Activated naive CD8-positive, alpha-beta T cell treated with anti-CD3 and anti-CD28 coated beads for 36 hours (primary cell): ENCODE measurements at places on chromosomes 4 and X. TPM values are rescaled to one million over a fixed set of nuclear protein-coding genes. Genes with fewer than 3 reads are reported as not detected.

- H3K4me3 ChIP-seq = peak overlapping the region; percentile 74
- no peak for DNase-seq
- peaks cover 13% of the 10 kb centered on the region for H3K36me3 ChIP-seq
- H3K27ac ChIP-seq = peak overlapping the region; percentile 97
Observed at GRCh38 chr4:40306976-40307375, 28.2 kb upstream of the CHRNA9 start.

DNA sequence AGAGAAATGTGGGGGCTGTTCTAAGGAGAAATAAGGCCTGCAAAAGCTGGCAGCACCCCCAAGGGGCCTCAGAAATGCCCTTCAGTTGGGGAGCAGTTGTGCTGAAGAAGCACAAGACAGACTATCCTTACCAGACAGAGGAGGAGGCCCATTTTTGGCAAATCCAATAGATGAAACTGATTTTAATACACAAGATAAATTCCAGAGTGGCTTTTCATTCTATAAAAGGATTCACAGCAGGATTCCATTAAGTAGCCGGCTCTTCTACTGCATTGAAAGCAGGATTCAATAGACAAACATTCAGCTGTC, 8.1 kb downstream of the SEPTIN6 start:
- no peak for DNase-seq
- peaks cover 45% of the 10 kb centered on the region for H3K36me3 ChIP-seq
- H3K27ac ChIP-seq = peak overlapping the region; percentile 100
- H3K27me3 ChIP-seq = no peaks in the 10 kb centered on the region

GRCh38 chr4:107640197-107640596, 79.8 kb downstream of the PAPSS1 start:
- H3K4me3 ChIP-seq = no peak overlapping the region
- no peak for DNase-seq
- no peaks in the 10 kb centered on the region for H3K4me1 ChIP-seq
- peaks cover 4% of the 10 kb centered on the region for H3K36me3 ChIP-seq

DNA sequence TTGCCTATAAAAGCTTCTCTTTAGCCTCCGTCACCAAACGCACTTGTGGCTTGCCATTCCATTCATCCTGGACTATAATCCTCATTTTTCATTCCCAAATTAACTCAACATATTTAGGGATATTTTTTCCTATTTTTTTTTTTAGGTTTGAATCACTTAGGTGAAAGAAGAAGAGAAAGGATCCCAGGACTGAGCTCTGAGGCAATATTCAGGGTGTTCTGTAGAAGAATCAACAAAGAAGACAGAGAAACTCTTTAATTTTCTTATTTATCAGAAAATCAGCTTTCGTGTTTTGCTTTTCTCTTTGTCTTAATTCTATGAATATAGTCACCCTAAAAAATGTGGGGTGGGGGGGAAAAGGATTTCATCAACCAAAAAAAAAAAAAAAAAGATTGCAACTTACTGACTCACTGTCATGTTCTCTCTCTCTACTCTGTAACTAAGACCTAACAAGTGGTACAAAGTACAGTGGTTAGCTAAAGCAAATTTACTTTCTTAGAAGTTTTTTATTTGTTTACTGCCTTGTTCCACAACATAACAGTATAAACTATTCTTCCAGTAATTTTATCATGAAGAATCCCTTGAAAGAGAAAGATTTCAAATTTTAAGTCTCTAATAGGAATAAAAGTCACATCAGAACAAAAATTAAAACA, 272.0 kb downstream of the DHX15 start:
- H3K27ac ChIP-seq = no peak overlapping the region
- H3K27me3 ChIP-seq = no peaks in the 10 kb centered on the region
- H3K4me3 ChIP-seq = no peak overlapping the region
- no peak for DNase-seq
- no peaks in the 10 kb centered on the region for H3K4me1 ChIP-seq

DNA sequence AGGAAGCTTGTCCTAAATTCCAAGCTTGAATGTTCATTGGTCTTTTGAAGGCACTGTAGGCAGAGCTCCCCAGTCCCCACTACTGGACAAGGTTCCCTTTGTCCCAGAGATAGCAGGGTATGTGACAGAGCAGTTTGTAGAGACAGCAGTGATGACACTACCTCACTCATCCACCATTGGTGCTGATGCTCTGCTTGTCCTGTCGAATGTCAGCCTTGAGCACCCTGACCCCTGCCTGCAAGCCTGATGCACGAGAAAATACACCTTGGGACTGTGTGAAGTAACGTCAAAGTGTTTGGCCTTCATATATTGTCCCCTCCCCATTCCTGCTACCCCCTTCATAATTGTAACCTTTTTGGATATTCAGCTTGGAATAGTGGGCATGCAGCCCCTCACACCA, 188.9 kb upstream of the EOLA2 start:
- DNase-seq = no peak
- H3K4me1 ChIP-seq = no peaks in the 10 kb centered on the region
- H3K27me3 ChIP-seq = peaks cover 7% of the 10 kb centered on the region
- H3K36me3 ChIP-seq = no peaks in the 10 kb centered on the region
- H3K4me3 ChIP-seq = no peak overlapping the region

DNA sequence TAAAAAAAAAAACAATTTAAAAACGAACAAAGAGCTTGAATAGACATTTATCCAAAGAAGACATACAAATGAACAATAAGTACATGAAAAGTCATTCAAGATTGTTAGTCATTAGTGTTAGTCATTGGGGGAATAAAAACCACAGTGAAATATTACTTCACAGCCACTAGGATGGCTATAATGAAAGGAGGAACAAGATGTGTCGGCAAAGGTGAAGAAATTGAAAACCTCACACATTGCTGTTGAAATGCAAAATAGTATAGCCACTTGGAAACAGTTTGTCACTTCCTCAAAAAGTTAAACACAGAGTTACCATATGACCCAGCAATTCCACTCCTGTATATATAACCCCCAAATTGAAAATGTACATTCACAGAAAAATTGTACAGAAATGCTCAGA, 45.2 kb upstream of the SLC39A8 start:
- H3K36me3 ChIP-seq = no peaks in the 10 kb centered on the region
- no peak overlapping the region for H3K4me3 ChIP-seq
- no peak for DNase-seq
- peaks cover 9% of the 10 kb centered on the region for H3K27me3 ChIP-seq
- peak overlapping the region; percentile 72 for H3K27ac ChIP-seq

GRCh38 chr4:184590196-184590595, 59.1 kb downstream of the CASP3 start:
- H3K27ac ChIP-seq = no peak overlapping the region
- peaks cover 3% of the 10 kb centered on the region for H3K27me3 ChIP-seq
- no peak for DNase-seq
- no peaks in the 10 kb centered on the region for H3K4me1 ChIP-seq
- no peak overlapping the region for H3K4me3 ChIP-seq

DNA sequence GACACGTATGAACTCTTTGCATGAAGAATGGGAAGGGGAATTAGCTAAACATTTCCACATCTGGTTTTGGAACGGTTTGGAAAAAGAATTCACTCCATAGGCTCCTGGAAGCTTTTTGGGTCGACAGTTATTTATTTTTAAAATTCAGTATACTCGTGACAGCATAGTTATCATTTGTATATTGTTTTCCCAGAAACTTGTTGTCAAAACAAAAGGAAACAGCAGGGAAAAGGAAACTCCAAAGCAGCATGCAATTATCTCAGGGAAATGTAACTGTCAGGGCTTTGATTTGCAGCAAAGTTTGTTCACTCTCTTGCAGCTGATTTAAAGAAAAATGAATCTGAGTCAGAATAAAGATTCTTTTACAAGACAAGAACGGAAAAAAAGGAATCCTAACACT, 86.5 kb downstream of the PLAC1 start:
- DNase-seq = no peak
- no peaks in the 10 kb centered on the region for H3K27me3 ChIP-seq
- no peaks in the 10 kb centered on the region for H3K36me3 ChIP-seq
- H3K4me3 ChIP-seq = no peak overlapping the region

- H3K4me1 ChIP-seq = no peaks in the 10 kb centered on the region
- no peaks in the 10 kb centered on the region for H3K27me3 ChIP-seq
- DNase-seq = no peak
- H3K27ac ChIP-seq = no peak overlapping the region
Observed at GRCh38 chrX:69085826-69086225, 79.4 kb downstream of the PJA1 start.

- H3K4me3 ChIP-seq = no peak overlapping the region
- no peaks in the 10 kb centered on the region for H3K36me3 ChIP-seq
- peaks cover 38% of the 10 kb centered on the region for H3K27me3 ChIP-seq
Observed at GRCh38 chr4:153933915-153934687, 145.2 kb upstream of the SFRP2 start.

- peaks cover 4% of the 10 kb centered on the region for H3K4me1 ChIP-seq
- H3K36me3 ChIP-seq = peaks cover 78% of the 10 kb centered on the region
- H3K27ac ChIP-seq = no peak overlapping the region
- no peak overlapping the region for H3K4me3 ChIP-seq
- DNase-seq = no peak
Observed at GRCh38 chr4:150280081-150280895, 202.0 kb downstream of the DCLK2 start.

DNA sequence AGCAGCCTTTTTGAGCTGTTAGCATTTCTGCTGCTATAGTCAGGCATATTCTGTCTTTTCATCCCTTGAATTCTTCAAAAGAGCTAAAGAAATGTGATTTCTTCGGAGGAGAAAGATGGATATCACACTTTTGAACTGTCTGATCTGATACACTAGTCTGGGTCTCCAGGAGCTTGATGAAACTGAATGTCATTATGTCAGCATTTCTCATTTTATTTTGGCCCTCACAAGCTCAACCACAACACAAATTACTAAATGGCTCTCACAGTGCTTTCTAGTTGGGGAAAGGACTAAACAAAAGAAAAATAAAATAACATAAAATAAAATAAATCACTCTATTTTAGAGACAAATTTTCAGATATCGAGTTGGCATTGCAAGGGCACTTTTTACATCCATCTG, 655.3 kb upstream of the SPANXN1 start:
- H3K27ac ChIP-seq = no peak overlapping the region
- H3K36me3 ChIP-seq = no peaks in the 10 kb centered on the region
- no peak for DNase-seq
- no peaks in the 10 kb centered on the region for H3K27me3 ChIP-seq
- H3K4me1 ChIP-seq = no peaks in the 10 kb centered on the region

- H3K4me3 ChIP-seq = no peak overlapping the region
- no peak for DNase-seq
- peaks cover 2% of the 10 kb centered on the region for H3K4me1 ChIP-seq
- peaks cover 8% of the 10 kb centered on the region for H3K27me3 ChIP-seq
- H3K27ac ChIP-seq = no peak overlapping the region
Observed at GRCh38 chrX:39823424-39823823, 274.3 kb downstream of the BCOR start.

DNA sequence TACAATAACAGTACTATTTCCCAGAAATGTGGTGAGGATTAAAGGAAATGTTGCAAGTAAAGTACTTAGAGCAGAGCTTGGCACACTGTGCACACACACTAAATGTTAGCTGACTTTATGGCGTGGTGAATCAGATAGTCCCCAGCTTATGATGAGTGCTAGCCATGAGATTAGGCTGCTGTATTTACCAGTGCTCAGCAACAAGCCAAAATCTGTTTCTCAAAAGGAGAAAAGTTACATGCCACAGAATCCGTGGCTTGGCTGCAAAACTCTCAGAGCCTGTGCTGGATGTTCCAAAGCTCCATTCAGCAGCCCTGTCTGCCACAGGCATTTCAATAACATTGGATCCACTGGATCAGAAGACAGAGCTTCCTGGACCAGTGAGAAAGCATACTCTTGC, 12.8 kb upstream of the STBD1 start:
- H3K27ac ChIP-seq = no peak overlapping the region
- H3K36me3 ChIP-seq = peaks cover 4% of the 10 kb centered on the region
- no peak for DNase-seq
- H3K27me3 ChIP-seq = no peaks in the 10 kb centered on the region
- no peaks in the 10 kb centered on the region for H3K4me1 ChIP-seq

DNA sequence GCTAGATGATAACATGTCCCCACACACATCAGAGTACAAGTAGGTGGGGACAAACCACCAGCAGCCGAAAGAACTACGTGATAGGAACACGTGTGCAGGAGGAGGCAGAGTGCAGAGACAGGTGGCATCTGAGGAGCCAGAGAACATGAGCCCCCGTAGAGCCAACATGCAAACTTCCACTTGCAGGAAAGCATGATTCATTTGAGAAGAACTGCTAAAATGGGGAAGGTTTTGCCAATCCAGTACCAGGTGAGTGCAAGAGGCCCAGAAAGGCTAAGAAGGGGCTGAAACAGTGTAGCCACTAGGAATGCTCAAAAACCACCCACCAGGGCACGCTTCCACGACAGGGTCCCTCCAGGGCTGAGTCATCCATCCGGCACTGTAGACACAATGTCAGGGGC, 149.8 kb upstream of the TENM3 start:
- no peaks in the 10 kb centered on the region for H3K36me3 ChIP-seq
- H3K27me3 ChIP-seq = no peaks in the 10 kb centered on the region
- no peak overlapping the region for H3K4me3 ChIP-seq
- H3K4me1 ChIP-seq = no peaks in the 10 kb centered on the region
- no peak overlapping the region for H3K27ac ChIP-seq

DNA sequence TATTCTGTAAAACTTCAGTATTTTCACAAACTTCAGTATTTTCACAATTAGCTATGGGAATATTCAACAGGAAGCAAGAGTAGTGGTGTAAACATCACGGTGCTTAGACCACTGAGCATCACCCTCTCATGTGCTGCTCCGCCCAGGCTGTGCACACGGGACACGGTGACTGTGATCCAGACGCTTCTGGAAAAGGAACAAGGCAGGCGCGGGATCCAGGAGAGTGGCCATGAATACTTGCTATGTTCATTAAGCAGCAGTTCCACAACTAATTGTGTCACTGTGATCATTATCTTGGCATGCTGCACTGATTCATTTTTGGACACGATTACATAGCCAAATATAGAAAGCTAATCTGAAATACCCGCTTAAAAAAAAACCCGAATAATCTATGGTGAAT, 19.6 kb upstream of the FAT1 start:
- H3K4me1 ChIP-seq = no peaks in the 10 kb centered on the region
- no peak overlapping the region for H3K27ac ChIP-seq
- no peak overlapping the region for H3K4me3 ChIP-seq
- no peaks in the 10 kb centered on the region for H3K27me3 ChIP-seq
- H3K36me3 ChIP-seq = no peaks in the 10 kb centered on the region
- DNase-seq = no peak

DNA sequence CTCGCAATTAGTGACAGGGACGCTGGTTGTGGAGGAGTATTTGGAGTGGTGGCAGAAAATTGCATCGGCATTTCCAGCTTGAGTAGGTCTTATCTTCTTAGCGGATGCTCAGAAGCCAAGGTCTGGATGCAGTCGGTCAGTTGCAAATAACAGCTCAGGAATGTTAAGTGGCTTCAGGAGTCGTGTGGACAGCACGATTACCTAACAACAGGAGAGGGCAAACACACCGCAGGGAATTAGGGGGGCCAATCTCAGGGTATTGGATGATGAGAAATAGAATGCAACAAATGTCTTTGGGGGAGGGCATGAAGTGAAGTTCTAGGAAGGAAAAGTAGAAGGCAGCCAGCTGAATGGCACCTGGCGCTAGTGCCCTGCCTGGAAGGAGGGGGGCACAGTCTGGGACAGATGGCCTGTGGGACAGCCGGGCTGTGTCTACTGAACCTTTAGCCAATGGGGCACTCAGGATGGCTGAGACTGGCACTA, 11.8 kb downstream of the RASL11B start:
- DNase-seq = no peak
- H3K27ac ChIP-seq = no peak overlapping the region
- H3K36me3 ChIP-seq = peaks cover 23% of the 10 kb centered on the region
- H3K4me3 ChIP-seq = no peak overlapping the region
- H3K4me1 ChIP-seq = peaks cover 2% of the 10 kb centered on the region

Gene CXCL3
- total RNA-seq = not detected

Gene PNMA5
- not detected for total RNA-seq

Gene PNMA3
- total RNA-seq = 1.9 TPM

Gene CCSER1
- total RNA-seq = 0.42 TPM

Gene ETDA
- not detected for total RNA-seq

Gene SLC6A14
- not detected for total RNA-seq

Gene CLIC2
- 0.18 TPM for total RNA-seq

Gene CCKAR
- total RNA-seq = not detected

Gene CFP
- total RNA-seq = 1.9 TPM
